IMR-90 (cell line): ENCODE measurements at places on chromosomes 5 and 9.

DNA sequence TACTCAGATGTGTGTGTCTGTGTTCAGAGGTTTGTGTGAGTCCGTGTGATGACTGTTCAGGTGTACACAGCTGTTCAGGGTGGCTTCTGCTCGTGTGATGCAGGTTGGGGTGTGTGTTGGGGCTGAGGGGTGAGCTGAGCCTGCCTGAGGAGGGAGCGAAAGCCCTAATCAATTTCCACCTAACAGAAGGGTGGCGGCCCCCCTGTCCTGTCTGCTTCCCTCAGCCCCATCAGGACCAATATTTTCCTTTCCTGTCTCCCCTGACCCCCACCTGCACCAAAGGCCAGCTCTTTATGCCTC lies 30.2 kb downstream of the LHX2 start:
- DNase-seq, result no peak

DNA sequence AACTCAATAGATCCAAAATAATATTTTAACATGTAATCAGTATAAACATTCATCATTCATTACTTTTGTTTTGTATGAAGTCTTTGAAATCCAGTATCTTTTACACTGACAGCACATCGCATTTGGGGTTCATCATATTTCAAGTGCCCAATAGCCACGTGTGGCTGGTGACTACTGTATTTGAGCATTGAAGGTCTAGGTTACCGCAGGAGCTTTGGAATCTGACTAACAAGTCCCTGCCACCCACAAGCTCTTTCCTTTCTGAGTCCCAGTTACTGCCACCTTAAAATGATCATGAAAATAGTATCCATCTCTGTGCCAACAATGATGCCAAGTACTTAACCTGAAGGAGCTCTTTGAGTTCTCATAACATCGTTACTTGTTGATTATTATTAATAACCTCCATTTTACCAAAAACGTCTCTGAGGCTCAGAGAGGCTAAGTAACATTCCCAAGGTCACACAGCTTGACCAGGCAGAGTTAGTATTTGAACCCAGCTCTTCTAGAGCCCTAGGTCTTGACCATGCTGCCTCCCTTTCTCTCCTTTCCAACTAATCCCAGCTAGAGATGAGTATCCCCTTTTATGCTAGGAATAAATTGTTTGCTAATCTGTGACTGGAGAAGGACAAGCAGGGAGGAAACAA lies 24.2 kb downstream of the ARHGEF37 start:
- no peak for DNase-seq

- no peak for DNase-seq
Observed at GRCh38 chr5:167050568-167051401, 1240.7 kb upstream of the WWC1 start.

DNA sequence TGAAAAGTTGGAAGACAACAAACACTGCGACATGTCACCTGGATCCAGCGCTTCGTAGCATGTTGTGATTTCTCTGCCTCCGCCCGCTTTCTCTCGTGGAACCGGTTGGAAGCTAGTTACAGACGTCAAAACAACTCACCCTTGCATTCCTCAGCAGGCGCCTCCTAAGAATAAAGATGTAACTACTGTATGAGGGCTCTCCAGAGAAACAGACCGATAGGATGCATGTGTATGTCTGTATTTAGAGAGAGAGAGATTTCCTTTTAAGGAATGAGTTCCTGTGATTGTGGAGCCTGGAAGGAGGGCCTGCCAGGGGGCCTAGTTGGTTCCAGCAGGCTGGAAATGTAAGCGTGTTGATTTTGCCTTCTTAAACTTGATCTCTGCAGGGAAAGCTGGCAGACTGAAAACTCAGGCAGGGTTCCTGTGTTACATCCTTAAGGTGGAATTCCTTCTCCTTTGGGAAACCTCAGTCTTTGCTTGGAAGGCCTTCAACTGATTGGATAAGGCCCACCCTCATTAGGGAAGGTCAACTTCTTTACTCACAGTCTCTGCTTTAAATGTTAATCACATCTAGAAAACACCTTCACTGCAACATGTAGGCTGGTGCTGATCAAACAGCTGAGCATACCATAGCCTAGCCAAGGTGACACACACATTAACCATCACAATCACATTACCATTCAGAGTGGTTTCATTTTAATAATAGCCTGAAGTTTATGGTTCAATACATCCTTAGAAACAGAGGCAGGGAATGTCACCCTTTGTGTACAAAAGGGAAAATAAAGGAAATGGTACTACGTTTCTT lies 163.8 kb downstream of the SYK start:
- DNase-seq, result no peak

DNA sequence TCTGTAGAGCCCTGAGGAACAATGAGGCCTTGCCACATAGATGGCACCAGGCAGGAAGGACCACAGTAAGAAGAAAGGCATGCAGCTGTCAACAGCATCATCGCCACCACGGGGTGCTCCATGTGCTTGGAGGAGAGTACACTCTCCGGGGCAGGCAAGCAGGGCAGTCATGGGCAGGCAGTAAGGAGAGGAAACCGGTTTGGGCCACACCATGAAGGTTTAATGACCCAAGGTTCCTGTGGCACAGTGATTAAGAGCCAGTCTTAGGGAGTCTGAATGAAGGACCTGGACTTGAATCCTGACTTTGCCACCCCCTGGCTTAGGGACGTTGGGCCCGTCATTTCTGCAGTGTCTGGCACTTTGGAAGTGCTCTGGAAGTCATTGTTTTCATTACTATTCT lies 80.6 kb upstream of the ZBTB43 start:
- no peak for DNase-seq

- DNase-seq, result peak; percentile 62
Observed at GRCh38 chr9:133184971-133185370, 21.3 kb upstream of the GBGT1 start.

DNA sequence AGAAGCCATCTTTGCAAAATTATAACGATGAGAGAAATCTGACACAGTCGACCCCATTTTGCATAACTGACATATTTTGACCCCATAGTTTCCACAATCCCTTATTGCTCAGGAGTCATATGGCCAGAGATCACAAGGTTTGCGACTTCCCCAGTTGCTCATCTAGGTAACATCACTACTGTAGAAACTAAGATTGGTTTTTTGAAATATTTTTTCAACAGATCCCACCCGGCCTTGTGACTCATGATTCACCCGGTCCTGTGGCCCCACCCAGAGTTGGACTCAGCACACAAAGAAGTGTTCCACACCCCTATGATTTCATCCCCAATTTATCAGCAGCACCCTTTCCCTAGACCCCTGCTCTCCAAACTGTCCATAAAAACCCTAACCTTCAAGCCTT lies 50.2 kb downstream of the TIMD4 start:
- no peak for DNase-seq

GRCh38 chr9:136511144-136511669 lies 28.4 kb upstream of the SEC16A start:
- no peak for DNase-seq

- no peak for DNase-seq
Observed at GRCh38 chr5:142722896-142723295, 37.0 kb upstream of the FGF1 start.

DNA sequence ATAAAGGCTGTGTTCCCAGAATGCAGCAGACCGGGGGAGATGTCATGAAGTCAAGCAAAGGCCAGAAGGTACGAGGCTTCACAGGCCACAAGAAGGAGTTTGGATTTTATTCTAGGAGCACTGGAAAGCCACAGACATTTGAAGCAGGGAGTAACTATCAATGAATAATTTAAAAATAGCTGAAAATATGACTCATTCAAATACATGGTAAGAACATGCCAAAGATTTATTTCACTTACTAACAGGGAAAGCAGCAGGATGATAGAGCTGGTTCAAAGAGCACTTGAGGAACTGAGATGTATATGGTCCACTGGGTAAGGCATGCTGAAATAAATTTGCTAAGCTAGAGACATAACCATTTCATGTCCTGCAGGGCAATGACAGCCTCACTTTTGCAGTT lies 53.2 kb downstream of the MSX2 start:
- DNase-seq, result no peak

DNA sequence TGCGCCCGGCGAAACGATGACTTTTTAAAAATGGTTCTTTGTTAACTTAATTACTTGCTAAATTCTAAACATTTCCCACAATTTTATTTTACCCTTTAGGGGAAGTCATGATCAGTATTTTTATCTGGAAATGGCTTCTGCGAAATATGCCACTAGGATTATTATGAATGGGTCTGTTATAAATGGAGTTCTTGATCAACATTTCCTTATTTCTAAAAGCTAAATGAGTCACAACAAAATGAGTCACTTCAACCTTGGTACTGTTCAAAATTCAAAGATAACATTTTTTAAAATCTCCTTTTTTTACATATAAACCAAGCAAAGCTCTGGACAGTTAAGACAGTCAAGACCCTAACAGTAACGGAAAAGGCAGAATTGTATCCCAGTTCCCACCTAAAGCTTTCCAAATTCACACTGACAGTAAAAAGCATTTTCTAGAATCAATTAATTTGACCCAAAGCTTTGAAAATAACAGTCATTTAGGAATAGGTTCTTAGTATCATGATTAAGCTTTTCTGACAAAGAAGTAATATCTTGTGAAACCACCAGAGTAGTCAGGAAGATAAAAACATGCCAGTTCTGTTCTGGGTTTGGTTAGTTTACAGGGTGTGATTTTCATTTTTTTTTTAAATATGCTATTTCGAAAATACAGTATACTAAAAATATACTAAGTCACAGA lies 81.7 kb downstream of the LHFPL2 start:
- DNase-seq, result peak; percentile 61

- DNase-seq, result peak; percentile 76
Observed at GRCh38 chr9:105444130-105444529, 3.7 kb upstream of the FSD1L start.

- no peak for DNase-seq
Observed at GRCh38 chr5:177982072-177982727, 13.8 kb downstream of the PROP1 start.

- DNase-seq, result peak; percentile 84
Observed at GRCh38 chr5:53431665-53432064, 48.8 kb upstream of the FST start.

- no peak for DNase-seq
Observed at GRCh38 chr5:11355491-11355890, 548.8 kb downstream of the CTNND2 start.

DNA sequence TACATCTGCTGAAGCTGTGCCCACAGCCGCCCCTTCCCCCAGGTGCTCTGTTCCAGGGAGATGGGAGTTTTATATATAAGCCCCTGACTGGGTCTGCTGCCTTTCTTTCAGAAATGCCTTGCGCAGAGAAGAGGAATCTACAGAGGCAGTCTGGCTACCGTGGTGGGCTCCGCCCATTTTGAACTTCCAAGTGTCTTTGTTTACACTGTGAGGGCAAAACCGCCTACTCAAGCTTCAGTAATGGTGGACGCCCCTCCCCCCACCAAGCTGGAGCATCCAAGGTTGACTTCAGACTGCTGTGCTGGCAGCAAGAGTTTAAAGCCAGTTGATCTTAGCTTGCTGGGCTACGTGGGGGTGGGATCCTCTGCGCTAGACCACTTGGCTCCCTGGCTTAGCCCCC lies 41.3 kb downstream of the RANBP17 start:
- no peak for DNase-seq
